ENCODE measurements at places on chromosomes 6 and 20.

- DNase-seq, result no peak
Measured at GRCh38 chr20:50924261-50924920, 6.8 kb downstream of the ADNP start.

DNA sequence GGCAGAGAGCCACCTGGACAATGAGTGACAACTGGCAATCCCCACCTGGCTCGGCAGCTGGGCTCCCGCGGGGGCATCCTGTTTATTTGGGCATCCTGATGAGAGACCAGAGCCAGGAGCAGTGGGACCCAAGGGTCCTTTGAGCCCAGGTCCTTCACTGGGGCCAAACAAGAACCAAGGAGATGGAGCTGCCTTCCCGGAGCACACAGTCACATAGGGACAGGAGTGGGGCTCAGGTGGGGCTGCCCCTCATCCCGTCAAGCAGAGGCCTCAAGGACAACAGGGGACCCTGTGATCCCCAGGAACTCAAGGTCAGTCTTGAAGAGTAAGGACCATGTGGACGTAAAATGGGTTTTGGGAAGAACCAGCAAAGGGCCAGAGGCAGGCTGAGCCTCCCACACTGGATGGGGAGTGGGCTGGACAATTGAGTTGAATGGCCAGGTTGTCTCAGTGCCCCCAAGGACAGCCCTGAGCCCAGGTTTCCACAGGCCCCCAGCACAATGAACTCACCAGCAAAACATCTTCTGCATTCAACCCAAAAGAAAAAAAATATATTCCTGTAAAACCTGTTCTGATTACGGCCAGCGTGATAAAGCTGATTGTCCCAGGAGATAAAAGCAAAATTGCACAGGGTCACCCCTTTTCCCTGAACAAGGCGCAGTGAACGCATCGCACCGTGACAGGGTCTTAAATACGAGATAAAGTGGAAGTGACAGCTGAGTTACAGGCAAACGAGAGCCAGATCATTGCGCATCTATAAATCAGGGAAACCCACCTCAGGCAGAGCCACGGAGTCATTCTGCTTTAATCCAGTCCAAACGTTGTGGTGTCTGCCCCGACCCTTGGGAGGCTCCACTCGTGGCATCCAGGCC is 86.2 kb downstream of the ANKRD60 start:
- DNase-seq, result no peak

- no peak for DNase-seq
Measured at GRCh38 chr6:83590416-83590815, 78.1 kb downstream of the PRSS35 start.

GRCh38 chr20:60424267-60424902 is 466.2 kb downstream of the CDH26 start:
- DNase-seq, result no peak

DNA sequence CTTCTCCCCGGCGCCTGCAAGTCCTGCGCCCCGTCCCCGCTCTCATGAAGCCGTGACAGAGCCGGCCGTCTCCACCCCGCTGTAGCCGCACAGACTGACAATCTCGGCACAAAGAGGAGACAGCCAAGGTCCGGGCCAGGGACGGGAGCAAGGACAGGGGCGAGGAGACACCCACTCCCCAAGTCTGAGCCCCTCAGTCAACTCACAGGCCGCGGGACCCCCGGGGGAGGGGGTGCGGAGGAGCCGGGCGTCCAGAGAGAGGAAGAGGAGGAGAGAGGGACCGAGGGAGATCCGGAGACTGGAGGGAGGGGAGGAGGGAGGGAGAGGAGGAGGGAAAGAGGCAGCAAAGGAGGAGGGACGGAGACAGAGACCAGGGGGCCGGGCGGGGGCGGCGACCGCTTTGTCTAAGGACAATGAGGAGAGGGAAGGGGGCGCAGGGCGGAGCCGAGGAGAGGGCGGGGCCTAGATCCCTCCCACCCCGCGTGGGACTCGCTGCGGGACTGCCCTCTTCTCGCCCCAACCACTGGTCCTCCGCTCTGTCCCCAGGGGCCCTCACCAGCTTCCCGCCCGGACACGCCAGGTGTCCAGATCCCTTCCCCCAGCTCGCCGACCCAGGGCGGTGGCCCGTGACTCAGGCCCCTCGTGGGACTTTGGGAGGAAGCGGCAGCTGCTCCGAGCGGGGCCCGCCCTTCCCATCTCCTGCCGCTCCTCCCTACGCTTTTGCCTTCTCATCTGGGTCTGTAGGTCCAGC is 638 bp upstream of the PPP1R18 start:
- peak; percentile 97 for DNase-seq

DNA sequence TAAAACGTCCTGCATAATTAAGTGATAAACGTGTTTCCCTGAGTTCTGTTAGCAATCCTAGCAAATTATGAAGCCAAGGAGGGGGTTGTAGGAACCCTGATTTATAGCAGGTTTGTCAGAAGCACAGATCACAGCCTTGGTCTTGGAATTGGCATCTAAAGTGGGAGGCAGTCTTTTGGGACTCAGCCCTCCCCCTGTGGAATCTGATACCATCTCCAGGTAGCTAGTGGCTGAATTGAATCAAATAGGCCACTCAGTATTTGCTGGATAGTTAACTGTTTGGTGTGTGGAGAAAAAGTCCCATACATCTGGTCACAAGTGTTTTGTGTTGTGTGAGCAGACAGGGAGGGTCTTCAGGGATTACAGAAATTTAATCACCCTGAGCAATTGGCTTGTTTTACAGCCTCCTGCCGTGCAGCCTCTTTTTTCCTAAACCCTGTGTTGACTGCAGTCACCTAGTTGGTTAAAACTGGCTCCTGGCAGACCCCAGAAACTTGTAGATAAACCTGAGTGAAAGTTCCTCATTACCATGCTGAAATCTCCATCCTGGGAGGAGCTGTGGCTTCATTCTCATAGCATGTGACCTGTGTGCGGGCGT is 19.0 kb upstream of the KIFC1 start:
- no peak for DNase-seq

DNA sequence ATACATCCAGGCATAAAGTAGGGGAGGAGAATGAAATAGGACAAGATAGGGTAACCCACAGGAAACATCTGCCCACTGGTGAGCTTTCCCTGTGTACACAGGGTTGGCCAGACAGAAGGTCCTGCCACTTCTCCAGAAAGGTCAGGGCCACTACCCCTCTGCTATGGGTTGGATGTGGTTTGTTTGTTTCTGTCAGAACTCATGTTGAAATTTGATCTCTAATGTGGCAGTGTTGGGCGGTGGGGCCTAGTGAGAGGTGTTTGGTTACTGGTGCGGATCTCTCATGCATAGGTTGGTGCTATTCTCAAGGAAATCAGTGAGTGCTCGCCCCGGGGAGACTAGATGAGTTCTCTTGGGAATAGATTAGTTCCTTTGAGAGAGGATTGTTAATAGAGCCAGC is 15.6 kb upstream of the MAS1 start:
- DNase-seq, result no peak

GRCh38 chr6:37459981-37460800 is 27.2 kb downstream of the CMTR1 start:
- DNase-seq, result no peak

- DNase-seq, result no peak
Measured at GRCh38 chr20:25008388-25009217, 16.1 kb upstream of the APMAP start.

- no peak for DNase-seq
Measured at GRCh38 chr6:76817429-76817828, 645.9 kb downstream of the HTR1B start.

DNA sequence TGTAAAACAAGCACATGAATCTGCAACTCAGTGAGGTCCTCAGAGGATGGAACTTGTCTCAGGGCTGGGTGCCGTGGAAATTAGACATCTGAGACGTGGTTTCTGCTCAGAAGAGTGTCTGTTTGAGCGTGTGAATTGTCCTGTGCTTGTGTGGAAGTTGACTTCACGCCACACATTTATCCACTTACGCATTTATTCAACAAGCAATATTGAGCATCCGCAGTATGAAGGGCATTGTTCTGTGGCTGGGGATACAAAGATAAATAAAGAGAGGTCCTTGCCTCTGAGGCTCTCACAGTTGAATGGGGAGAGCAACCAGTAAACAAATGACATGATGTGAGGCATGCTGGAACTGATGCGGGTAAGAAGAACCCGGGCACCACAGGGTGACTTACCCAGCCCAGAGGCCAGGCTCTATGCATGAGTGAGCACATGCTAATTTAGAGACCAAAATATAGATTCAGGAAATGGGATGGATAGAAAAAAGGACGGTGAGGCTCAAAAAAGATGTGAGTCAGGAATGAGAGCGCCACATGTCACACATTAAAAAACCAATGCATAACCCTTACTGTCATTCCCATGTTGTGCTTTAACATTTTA is 60.4 kb downstream of the SOBP start:
- DNase-seq, result no peak

DNA sequence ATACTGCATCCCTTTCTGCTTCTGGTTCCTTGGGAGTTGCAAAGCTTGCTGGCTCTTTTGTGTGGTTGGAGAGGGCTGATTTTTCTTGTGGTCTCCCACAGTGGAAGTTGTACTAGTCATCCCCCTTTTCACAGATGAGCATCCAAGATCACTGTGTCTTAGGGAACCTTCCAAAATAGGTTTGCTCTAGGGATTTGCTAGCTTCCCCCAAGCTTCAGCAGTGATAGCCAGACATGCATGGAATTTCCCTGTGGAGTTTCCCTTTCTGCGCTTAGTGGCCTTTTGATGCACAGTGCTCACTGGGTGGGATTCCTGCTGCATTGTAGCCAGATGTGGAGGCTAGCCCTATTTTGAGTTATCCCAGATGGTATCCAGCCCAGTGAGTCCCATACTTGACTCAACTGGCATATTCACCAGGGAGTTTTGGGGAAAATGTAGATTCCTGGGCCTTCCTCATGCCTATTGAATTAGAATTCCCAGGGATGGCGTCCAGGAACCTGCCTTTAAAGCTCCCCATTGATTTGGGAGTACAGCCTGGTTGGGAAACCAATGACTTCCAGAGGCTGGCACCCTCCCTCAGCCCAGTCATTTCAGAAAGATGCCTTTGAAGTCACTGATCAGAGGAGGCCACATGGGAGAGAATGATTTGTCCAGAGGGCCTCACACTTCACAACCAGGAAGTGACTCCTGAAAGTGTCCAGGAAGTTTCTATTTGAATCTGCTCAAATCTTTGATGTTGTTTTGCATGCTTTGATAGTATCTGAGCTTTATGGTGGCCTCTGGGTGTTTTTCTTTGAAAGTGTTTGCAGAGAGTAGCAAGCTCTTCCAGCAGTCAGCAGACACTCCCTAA is 25.9 kb downstream of the PPARD start:
- DNase-seq, result peak; percentile 38

DNA sequence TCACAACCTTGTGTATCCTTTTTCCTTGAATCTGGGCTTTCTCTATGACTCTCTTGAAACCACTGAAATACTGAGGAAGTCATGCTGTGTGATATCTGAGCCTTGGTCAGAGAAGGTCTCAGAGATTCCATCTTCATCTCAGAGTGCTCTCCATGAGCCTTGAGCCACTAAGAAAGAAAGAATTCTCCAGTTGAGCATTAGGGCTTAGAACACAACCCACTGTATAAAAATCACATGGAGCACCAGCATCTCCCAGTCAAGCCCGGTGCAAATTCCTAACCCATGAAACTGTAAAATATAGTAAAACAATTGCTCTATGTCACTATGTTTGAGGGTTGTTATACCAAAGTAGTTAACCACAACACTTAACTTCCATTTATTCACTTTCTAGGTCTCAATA is 181.4 kb downstream of the MOXD1 start:
- no peak for DNase-seq

GRCh38 chr6:161547617-161548016 is 273.8 kb upstream of the AGPAT4 start:
- DNase-seq, result peak; percentile 5

GRCh38 chr6:84137989-84138575 is 89.4 kb downstream of the CEP162 start:
- no peak for DNase-seq

DNA sequence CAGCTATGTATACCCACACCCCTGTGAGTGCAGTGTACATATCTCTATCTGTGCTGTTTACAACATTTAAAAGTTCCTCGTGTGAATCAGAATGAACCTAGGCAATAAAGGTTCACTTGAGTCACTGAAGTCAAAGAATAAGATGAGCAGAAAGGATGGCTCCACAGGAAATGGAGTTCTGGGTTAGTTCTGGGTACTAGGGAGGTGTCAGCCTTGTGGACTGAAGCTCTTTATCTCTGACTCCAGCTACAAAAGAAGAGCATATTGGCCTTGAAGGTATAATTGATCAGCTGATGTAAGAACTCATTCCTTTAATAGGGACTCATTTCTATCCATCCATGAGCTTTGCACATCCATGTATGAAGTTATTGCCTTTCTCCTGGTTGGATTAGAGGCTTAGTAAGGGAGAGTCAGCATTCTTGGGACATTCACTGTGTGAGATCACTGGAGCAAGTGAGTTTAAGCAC is 73.9 kb upstream of the BACH2 start:
- no peak for DNase-seq

DNA sequence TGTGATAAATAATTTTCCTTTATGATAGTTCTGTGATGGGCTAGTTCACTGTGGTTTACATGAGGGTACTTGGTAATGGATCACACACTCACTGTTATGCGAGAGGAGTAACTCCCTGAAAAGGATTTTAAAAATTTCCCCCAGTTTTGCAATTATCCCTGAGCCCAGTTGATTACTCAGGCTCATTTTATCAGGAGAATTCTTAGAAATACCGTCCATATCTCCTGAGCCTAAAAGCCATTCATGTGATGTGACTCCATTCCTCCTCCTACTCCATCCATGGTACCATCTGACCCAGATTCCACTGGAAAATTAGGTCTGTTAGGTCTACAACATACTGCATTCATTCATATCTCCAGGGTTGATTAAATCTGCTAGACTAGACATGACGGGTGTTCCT is 16.4 kb upstream of the IBTK start:
- no peak for DNase-seq

GRCh38 chr6:90870561-90870960 is 283.7 kb upstream of the MAP3K7 start:
- no peak for DNase-seq

GRCh38 chr6:13935190-13935880 is 10.6 kb downstream of the RNF182 start:
- no peak for DNase-seq

GRCh38 chr6:137192821-137193220 is 19.4 kb upstream of the IL22RA2 start:
- no peak for DNase-seq

GRCh38 chr6:52580905-52581304 is 4.0 kb upstream of the TRAM2 start:
- no peak for DNase-seq

Data from RKO (cell line).